ENCODE measurements at places on chromosomes 1 and 21. TPM values are rescaled to one million over a fixed set of nuclear protein-coding genes. Genes with fewer than 3 reads are reported as not detected.
A peak's percentile ranks its signal among the peaks of the same experiment; 100 is the strongest.

GRCh38 chr1:113836534-113836933 is 24.3 kb upstream of the RSBN1 start:
- DNase-seq, result no peak

DNA sequence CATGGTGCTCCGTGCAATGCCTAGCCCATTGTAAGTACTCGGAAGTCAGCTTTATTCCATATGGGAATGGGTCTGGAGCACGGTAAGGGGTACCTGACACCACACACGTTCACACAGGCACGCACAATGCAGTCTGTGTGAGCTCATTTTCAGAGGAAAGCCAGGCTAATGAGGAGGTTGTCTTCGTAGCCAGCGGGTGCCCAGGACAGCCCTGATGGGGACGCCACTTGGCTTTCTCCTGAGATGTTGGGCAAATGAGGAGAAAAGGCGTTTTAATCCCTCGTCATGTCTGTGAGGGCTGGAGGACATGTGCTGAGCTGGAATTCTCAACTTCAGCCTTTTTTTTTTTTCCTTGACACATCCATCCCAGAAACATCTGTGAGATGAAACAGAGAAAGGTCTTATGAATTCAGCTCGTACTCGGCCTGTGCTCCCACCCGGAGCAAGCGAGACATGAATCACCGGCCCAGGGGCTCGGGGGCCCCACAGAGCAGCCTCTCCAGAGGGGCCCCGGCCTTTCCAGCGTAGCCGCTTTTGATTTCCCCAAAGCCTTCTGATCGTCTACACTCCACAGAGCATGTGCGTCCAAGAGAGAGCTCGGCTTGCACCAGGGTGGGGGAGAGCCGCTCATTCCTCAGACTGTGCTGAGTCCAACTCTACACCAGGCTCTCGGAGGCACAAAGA is 125.1 kb downstream of the EPHB2 start:
- no peak for DNase-seq

- DNase-seq, result no peak
Measured at GRCh38 chr1:21021311-21021710, 155.4 kb downstream of the EIF4G3 start.

DNA sequence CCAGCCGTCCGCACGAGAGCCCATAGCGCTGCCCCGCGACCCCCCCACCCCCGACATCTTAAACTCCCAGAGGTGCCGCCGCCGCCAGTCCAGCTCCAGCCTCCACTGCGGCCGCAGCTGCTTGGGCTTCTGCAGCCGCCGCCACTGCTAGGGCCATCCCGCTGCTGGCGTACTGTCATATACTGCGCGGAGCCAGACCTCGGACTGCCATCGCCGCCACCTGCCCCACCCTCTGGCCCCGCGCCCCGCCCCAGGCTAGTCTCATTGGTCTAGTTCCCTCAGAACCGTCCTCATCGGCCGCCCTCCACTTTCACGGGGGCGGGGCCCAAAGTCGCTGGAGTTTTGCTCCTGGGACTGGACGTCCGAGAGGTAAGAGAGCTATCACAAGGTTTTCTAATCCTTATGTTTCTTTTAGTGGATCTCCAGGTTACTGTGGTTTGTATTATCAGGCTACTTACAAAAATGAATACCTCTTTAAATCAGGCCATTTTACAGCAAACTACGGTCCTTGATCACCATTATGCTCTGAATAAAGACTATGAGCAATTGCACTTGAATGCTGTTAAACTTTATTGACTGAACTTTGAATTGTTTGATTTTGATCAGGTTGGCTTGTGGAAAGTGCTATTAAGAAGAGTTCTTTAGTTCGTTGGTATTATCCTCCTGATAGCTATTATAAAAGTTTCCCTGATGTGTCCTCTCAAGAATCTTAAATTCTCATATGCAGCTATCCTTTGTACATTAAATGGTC is 2.8 kb upstream of the CD1D start:
- peak; percentile 69 for DNase-seq

- DNase-seq, result no peak
Measured at GRCh38 chr1:214491468-214492146, 59.8 kb downstream of the PTPN14 start.

- no peak for DNase-seq
Measured at GRCh38 chr1:23592209-23592892, 33.0 kb upstream of the ID3 start.

GRCh38 chr21:44530903-44531605 is 8.9 kb downstream of the KRTAP10-1 start:
- no peak for DNase-seq

DNA sequence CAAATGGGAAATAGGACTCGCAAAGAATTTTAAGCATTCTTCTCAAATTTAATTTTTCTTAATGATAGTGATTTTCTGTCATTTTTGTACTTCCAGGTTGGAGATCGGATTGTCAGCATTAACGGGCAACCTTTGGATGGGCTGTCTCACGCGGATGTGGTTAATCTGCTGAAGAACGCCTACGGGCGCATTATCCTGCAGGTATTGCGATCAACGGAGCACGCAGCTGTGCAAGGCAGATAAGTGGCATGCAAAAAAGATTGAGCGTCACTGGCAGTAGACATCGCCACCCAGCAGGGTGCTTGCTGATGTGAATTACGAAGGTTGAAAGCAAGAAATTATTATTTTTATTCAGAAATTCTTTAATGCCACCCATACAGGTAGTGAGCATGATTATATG is 65.9 kb upstream of the L1TD1 start:
- no peak for DNase-seq

DCST2 gene
- total RNA-seq, result 1.3 TPM

GRIK3 gene
- 2.4 TPM for total RNA-seq

FAM72C gene
- total RNA-seq, result 7.1 TPM

USP1 gene
- 70.0 TPM for total RNA-seq

SHE gene
- 0.19 TPM for total RNA-seq

LRRC53 gene
- not detected for total RNA-seq

All from neural crest cell (in vitro differentiated cells).